ENCODE measurements at places on chromosomes 16 and 17.

GRCh38 chr17:76543826-76544545 is 4.1 kb downstream of the PRCD start:
- DNase-seq: peak; percentile 73

DNA sequence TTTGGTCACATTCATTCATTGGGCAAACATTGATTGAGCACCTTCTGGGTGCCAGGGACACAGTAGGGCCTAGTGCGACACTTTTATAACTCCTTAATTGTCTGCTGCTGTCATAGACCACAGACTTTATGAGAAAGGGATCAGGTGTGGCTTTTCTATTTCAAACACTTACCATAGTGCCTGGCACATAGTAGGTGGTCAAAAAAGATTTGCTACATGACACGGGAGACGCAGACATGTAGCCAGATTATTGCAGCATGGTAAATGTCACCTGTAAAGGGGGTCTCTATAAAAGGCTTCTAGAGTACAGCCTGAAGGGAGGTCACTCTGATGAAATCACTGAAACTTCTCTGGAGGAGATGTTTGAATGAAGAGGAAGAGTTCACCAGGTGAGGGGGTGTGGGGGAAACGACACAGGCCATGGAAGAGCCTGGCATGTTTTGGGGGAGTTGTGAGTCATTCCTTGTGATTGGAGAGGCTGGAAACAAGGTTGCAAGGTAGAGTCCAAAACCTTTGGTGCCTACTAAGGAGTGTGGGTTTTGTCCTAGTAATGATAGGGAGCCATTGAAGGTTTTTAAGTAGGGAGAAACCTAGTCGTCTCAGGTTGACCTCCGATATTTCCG is 1.6 kb downstream of the RSAD1 start:
- DNase-seq: no peak

GRCh38 chr17:6464446-6465041 is 20.3 kb downstream of the PIMREG start:
- no peak for DNase-seq

- DNase-seq: peak; percentile 19
Measured at GRCh38 chr16:23711785-23712184, 1.2 kb downstream of the ERN2 start.

GRCh38 chr17:15261802-15262290 is 3.3 kb downstream of the PMP22 start:
- DNase-seq: peak; percentile 55

DNA sequence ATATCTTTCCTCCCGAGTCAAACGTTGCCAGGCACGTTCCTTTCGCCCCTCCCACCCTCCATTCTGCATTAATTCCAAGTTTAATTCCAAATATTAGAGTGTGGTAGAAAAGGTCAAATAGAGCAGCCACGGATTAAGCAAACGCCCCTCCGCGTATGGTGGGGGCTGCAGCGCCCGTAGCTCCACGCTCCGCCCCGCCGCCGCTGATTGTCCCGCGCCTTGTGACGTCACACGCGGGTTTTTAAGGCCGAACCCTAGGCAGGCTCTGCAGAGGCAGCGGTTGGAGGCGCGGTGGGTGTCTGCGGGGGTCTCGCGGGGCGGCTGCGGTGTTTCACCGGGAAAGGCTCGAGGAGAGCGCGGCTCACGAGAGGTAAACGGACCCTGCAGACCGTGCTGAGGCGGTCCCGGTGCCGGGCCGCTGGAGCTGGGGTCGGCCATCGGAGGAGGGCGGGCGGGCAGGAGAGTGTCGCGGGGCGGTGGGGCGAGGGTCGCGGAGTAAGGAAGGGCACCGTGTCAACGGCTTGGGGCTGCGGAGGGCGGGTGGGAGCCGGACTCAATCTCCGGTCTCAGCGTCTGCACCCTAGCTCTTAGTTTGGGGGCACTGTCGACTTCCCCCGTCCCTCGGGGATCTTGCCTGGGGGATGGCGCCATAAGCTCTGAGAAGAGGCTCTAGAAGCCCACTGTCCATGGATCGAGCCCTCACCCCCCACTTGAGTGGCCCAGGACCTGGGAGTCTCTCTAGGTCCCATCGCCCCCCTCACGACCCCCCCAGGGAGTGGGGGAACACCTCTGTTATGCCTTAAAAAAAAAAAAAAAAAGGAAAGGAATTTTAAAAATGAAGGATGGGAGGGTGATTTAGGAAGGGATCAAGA is at the start of gene ARL4D:
ARL4D (plus strand) TSS at position 270 of the 872 bp plus-strand sequence. CDS start 740 bp downstream, outside the sequence.
- DNase-seq: peak; percentile 98

DNA sequence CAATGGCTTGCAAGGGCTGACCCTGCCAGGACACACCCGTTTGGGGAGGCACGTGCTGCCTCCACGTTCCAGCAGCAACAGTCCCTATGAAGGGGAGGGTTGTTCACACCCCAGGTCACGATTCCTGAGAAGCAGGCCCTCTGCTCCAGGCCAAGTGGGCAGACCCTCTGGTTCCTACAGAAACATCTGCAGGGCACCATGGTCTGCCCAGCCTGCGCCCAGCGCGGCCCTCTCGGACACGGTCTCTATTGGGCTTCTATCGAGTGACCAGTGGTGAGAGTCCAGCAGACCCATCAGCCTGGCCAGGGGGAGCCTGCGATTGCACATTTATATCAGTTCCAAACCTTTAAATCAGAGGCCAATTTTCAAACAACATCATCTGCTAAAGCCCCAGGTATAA is 128.3 kb downstream of the ZNF423 start:
- no peak for DNase-seq

- DNase-seq: no peak
Measured at GRCh38 chr16:8943966-8944759, 19.5 kb downstream of the USP7 start.

DNA sequence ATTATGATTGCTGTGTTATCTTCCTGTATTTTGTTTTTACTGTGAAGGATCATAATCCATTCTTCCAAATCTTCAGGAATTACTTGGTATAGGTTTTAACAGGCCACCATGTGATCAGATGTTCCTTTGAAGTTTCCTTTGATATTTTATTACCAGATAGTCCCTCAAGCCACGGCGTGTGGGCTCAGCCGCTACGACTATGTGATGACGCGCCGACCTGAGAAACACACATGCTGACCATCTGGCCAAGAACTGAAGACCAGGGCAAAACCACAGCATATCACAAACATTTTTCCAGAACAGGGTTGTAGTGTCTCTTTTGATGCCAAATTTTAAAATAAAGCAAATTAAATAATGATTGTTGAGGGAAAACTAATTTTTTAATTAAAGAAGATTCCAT is 47.3 kb downstream of the ZCCHC14 start:
- no peak for DNase-seq

DNA sequence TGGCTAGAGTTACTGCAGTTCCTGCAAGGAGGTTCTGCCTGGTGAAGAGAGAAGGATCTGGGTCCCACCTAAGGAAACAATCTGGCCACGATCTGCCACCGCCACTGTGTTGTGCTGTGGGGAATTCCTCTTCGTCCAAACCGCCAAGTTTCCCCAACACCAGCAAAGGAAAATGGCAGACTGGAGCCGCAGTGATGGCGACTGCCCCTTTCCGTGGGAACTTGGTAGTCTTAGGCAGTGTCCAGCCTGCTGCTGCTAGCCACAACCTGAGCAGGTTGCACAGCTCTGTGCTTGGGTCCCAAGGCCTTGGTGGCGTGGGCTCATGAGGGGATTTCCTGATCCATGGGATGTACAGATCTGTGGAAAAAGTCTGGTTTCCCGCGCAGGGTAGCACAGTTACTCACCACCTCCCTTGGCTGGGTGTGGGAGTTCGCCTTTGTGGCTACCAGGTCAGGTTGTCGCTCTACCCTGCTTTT is 28.6 kb downstream of the NFATC3 start:
- no peak for DNase-seq

DNA sequence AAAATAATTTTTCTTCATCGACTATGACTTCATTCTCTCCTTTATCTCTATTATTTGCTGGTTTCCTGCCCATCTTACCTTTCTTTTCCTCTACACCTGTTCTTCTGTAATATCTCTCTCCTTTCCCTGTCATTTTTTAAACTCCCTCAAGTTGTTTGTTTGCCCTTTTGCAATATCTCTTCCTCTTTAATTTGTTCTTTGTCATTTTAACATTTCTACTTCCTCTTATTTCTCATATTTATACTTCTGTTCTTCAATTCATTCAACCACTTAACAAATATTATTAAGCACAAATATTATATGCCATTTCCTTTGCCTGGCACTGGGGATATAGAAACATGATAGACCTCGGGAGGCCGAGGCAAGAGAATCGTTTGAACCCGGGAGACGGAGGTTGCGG is 22.6 kb downstream of the MAP3K3 start:
- no peak for DNase-seq

- DNase-seq: no peak
Measured at GRCh38 chr16:51900221-51900780, 646.6 kb downstream of the TOX3 start.

GRCh38 chr16:53549970-53550690 is 47.1 kb upstream of the AKTIP start:
- DNase-seq: peak; percentile 50

GRCh38 chr16:25625620-25626019 is 66.1 kb upstream of the HS3ST4 start:
- no peak for DNase-seq

DNA sequence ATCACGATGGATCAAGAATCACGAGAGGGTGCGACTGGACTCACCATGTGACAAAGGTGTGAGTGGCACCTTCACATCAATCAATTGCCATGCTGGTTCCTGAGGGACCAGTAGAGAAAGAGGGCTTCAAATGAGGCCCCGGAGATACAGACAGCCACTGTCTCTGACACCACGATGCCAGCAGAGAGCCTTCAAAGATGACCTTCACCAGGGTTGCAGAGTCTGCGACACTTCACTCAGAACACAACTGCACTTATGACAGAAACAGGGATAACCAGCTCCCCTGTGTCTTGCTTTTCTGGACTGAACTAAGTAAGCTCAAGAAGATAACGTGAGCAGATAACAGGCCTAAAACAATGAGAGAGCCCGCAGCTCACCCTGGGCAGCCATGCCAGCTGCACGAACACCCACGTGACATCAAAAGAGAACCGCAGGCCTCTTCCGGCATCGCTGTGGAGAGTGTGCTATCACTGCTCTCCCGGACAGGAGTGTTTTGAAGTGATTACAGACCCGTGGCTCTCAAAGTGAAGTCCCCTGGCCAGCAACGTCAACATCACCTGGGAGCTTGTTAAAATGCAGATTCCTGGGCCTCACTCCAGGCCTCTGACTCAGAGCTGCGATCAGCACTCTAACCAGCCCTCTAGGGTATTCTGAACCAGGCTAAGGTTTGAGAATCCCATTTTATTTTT is 36.4 kb downstream of the KLHDC4 start:
- DNase-seq: no peak

- DNase-seq: no peak
Measured at GRCh38 chr17:50468304-50469207, at the start of gene CHAD. CHAD (minus strand) TSS chr17:50468880; CDS start chr17:50468813, 67 bp downstream.

- no peak for DNase-seq
Measured at GRCh38 chr17:39791111-39791992, 53.6 kb downstream of the GRB7 start.

GRCh38 chr17:8818654-8819330 is 19.6 kb upstream of the MFSD6L start:
- DNase-seq: no peak

GRCh38 chr17:67582673-67583081 is 135.1 kb upstream of the NOL11 start:
- no peak for DNase-seq

- no peak for DNase-seq
Measured at GRCh38 chr16:78363843-78364555, 264.5 kb downstream of the WWOX start.

DNA sequence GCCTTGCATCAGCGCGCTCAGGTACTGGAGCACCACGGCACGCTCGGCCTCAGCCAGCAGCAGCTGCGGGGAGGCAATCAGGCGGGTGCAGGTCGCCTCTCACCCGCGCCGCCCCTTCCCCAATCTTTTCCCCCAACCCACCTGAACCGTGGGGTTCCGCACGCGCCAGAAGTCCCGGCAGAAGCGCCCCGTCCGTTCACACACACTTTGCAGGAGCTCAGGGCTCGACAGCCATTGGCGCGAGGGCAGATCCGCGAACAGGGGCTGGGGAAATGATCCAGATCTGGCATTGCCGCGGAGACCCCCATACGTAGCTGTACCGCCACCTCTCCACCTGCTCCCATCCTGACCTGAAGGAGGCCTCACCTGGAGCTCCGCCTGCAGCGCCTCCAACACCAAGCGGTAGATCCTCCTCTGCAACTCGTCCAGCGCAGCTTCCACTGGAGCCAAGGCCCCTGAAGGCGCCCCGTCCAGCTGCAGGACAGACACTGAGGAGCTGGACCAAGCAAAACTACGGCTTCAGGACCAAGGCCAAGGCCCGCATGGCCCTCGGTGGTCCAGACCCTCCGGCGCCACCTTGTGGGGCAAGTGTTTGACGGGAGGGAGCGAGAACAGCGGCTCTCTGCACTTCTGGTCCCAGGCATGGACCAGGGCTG is 1.4 kb upstream of the MATCAP1 start:
- peak; percentile 74 for DNase-seq

DNA sequence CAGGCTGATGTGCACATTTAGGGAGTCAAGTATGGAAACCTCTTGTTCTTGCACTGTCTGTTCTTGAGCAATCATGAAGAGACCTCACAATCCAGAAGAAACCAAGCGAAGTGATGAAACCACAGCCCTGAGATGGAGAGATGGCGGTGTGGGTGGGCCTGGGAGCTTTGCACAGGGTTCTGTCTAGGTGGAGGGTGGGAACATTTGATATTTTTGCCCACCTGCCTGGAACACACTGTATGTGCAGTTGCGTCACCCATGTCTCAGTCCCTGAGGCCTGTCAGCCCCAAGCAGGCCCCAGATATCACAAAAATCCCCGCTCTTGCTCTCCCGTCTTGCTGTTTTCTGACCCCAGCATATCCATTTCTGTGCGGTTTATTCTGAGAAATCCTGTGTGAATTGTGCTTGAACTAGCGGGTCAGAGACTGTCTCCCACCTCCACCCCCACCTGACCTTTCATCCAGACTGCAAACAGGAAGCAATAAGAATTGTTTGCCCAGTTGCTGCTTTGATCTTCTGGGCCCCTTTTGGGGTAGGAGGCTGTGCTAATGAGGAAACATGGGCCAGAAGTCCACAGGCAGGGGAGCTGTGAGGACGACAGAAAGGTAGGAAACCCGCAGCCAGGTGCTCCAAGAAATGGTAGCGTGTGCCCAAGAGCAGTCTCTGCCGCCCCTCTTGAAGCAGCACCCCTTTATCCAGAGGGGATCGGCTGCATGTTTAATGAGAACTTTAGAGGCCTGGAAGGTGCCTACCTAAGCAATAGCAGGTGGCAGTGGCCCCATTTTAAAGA is 183.8 kb downstream of the CCDC182 start:
- DNase-seq: no peak

GRCh38 chr17:29257756-29258155 is 11.1 kb downstream of the CRYBA1 start:
- no peak for DNase-seq

Measured in posterior cingulate gyrus (tissue), 11 donors.